ENCODE measurements at places on chromosomes 5 and 9. TPM values are rescaled to one million over a fixed set of nuclear protein-coding genes. Genes with fewer than 3 reads are reported as not detected.

HNRNPK gene
- 394 TPM for total RNA-seq

EDIL3 gene
- 205 TPM for total RNA-seq

DNA sequence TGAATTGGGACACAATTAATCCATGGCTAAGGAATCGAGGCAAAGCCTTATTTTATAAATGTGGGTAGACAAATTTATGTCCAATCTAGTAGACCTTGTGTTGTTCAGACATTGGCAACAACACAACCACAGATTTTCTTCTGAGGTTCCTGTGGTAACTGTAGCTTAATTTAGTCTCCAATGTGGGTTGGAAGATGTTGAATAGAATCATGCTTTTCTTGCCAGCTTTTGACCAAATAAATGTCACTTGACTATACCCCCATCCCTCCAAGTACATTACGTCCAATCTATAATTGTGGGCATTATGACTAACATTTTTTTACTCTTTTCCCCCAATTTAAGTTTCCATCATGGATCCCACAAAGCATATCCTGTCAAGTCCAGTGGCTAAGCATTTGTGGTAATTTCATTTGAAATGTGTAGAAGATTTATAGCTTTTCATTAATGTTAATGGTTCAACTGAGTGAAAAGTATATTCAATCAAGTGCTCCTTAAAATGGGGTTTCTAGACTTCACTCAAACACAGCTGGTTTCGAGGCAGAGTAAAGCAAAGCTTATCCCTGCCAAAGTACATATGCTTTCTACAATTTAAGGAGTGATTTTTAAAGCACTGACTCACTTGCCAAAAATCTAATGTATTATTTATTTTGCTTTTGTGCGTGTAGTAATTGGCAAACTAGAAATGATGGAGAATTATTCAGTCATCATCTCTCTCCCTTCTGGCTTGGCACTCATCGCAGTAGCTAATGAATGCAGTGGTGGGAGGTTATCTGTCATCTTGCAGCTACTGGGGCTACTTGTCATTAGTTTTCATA lies 141.8 kb downstream of the FAM174A start:
- H3K27ac ChIP-seq: no peak overlapping the region
- DNase-seq: no peak

DNA sequence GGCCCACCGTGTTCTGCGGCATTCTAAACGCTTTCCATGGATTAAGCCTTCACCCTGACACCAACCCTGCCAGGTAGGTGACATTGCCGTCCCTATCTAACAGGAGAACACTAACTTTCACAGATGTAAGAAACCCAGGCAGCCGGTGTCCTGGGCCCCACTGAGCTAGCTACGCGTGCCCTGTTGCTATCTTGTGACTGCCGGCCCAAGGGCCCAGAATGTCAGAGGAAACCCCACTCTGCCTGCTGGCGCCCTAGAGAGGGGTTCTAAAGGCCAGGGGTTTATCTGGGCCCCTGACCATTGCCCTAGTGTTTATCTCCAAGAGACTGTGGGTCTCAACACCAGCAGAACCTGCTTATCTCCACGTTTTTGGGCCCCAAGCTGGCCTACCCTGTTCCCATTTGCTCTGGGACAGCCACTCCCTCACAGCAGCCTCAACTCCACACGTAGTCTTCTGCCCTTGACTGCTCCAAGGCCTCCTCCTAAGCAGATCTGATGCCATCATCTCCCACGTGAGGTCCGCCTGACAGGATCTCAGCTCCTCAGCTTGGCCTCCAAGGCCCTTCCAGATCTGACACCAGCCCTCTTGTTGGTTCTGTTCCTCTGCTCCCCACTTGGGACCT lies 18.1 kb upstream of the ZBTB34 start:
- no peak overlapping the region for H3K4me3 ChIP-seq
- no peaks in the 10 kb centered on the region for H3K27me3 ChIP-seq
- H3K36me3 ChIP-seq: peaks cover 4% of the 10 kb centered on the region
- DNase-seq: no peak

PCDHGA8 gene
- 6.8 TPM for total RNA-seq

GRCh38 chr5:16465544-16466432 lies at the start of gene ZNF622:
Gene ZNF622 (minus strand): TSS chr5:16465800. CDS start chr5:16465665, 135 bp downstream.
- no peak within 1 kb of the TSS for H3K27ac ChIP-seq
- H3K27me3 ChIP-seq: no peaks in the 10 kb centered on the region
- no peaks in the 10 kb centered on the region for H3K4me1 ChIP-seq
- H3K4me3 ChIP-seq: peak within 1 kb of the TSS; percentile 69
- peak; percentile 95 for DNase-seq

DNA sequence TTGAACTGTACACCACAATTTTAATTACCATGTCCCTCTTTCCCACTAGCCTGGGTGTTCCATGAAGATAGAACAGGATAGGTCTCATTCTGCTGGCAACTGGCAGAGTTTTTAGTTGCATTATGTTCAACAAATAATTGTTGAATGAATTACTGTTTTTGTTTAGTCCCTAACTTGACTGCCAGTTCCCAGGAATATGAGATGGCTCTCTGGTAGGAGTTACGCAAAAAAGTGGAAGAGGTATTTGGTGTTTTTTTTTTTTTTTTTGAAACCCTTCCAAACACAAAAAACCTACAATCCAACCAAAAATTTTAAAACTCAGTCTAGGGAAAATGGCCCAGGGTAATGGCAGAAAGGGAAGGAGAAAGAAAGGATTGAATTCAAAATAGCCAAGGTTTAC lies 153.6 kb downstream of the GNAQ start:
- no peaks in the 10 kb centered on the region for H3K36me3 ChIP-seq
- H3K4me3 ChIP-seq: no peak overlapping the region
- no peak overlapping the region for H3K27ac ChIP-seq
- peaks cover 4% of the 10 kb centered on the region for H3K4me1 ChIP-seq
- no peaks in the 10 kb centered on the region for H3K27me3 ChIP-seq

GRCh38 chr5:67246108-67246507 lies 49.5 kb upstream of the CD180 start:
- no peak for DNase-seq
- H3K27ac ChIP-seq: peak overlapping the region; percentile 57
- H3K36me3 ChIP-seq: no peaks in the 10 kb centered on the region
- no peaks in the 10 kb centered on the region for H3K4me1 ChIP-seq

DNA sequence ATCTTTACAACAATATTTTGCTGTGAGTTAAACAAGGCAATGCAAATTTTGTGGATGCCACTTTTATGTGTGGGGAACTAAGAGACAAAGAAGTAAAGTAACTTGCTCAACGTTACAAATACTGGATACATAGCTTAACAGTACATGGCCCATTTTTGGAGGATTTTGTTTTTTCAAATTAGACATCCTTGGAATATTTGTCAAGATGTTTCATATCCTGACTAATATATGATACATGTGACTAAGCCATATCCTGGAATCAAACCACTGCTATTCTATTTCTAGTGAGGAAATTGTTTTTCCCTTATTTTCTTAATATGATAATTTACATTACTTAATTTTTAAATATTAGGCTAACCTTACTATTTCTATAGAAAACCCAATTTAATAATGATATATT lies 529.8 kb downstream of the DMRTA1 start:
- H3K27me3 ChIP-seq: no peaks in the 10 kb centered on the region
- H3K4me3 ChIP-seq: no peak overlapping the region
- H3K4me1 ChIP-seq: no peaks in the 10 kb centered on the region

GRCh38 chr5:169993485-169993790 lies 13.1 kb upstream of the INSYN2B start:
- DNase-seq: no peak
- no peak overlapping the region for H3K4me3 ChIP-seq
- H3K4me1 ChIP-seq: no peaks in the 10 kb centered on the region

DNA sequence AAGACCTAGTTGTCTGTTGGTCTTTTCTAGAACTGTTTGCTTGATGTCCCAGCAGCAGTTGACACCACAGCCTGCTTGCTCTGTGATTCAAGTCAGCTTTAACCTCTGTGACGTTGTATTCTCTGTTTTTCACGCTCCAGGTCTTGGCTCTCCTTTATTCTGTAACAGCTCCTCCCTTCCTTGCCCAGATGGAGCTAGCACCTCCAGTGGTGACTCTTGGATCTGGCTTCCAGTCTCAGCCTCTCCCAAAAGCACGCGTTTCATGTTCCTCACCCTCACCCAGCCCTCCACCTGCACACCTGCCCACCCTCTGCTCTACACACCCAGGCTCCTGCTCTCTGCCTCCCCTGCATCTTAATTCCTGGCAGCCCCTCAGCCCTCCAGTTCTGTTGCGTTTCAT lies 50.6 kb downstream of the DMRT1 start:
- DNase-seq: no peak
- no peaks in the 10 kb centered on the region for H3K36me3 ChIP-seq
- H3K4me1 ChIP-seq: no peaks in the 10 kb centered on the region
- no peak overlapping the region for H3K27ac ChIP-seq

DNA sequence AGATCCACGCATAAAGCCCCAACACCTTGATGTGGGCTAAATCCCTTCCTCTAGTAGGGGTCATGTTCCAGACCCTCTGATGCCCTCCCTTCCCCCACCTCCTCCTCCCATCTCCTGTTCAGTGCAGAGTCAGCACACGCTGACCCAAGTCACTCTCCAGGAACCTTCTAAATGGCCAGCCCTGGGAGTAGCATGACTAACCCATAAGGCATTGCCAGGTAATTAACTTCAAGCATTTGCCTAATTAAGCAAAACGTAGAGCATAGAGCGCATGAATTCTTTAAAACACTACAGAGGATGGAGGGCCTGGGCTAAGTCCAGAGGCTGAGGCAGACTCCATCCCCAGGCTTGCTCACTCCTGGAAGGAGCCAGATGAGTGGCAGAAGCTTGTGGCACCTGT lies 276.3 kb upstream of the MSX2 start:
- no peaks in the 10 kb centered on the region for H3K36me3 ChIP-seq
- no peaks in the 10 kb centered on the region for H3K27me3 ChIP-seq
- no peak overlapping the region for H3K4me3 ChIP-seq
- no peak overlapping the region for H3K27ac ChIP-seq
- no peak for DNase-seq
- H3K4me1 ChIP-seq: no peaks in the 10 kb centered on the region

All from aorta (tissue), 5 donors.